ENCODE measurements at places on chromosomes 2 and 18. TPM values are rescaled to one million over a fixed set of nuclear protein-coding genes. Genes with fewer than 3 reads are reported as not detected.

The FNDC4 gene
- 13.9 TPM for polyA plus RNA-seq

The GALM gene
- 33.4 TPM for polyA plus RNA-seq

DNA sequence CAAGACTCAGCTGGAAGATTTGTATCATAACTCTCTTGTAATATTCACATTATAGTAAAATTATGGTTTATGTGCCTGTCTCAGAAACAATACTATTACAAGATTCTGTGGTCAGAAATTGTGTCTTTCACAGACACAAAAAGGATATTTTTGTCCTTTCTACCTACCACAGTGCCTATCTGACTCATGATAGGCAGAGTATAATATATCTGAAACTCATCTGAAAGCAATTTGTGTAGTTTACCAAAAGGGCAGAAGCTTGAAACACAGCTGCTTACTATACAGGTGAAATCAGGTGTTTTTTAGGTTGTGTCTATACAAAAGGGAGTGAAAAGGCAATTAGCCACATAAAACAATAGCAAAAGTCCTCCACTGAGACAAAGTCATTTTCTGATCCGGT, 10.9 kb downstream of the TMEM200C start:
- no peak for DNase-seq

DNA sequence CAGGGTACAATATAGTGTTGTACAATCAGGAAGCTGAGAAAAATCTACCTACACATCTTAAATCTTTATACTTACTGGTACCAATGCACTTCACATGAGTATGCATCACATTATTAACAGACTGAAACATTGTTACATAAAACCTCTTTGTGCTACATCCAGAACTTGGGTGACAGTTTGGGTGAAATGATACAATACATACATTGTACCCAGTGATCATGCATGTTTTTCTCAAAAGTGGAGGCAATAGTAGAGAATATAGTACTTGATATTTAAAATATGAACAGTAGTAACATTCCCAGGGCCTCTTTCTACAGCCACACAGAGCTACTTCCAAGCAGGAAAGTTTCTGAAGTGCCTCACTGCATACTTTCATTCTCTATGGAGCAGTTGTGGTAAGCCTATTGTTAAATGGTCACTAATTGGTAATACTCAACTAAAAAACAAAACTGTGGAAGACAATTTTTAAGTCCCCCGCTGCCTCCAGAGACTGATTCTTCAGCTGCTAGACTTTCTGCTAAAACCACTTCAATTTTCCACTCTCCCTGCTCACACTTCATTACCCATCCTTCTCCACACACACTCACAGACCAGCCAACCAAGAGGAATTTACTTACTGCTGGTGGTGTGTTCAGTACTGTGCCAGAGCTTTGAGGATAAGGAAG, 22.9 kb upstream of the GRB14 start:
- no peak for DNase-seq

GRCh38 chr18:67513280-67513679, 3.2 kb downstream of the DSEL start:
- no peak for DNase-seq

The PRKAG3 gene
- 0.08 TPM for polyA plus RNA-seq
